ENCODE measurements at places on chromosomes 16 and 17.

- DNase-seq = no peak
These were observed 243.0 kb upstream of the MYOCD start for GRCh38 chr17:12422651-12423050.

- DNase-seq = no peak
These were observed 117.7 kb upstream of the CIBAR2 start for GRCh38 chr16:85229869-85230462.

- DNase-seq = no peak
These were observed 95.2 kb downstream of the C16orf78 start for GRCh38 chr16:49468611-49469310.

- DNase-seq = no peak
These were observed 126.9 kb downstream of the ZNF778 start for GRCh38 chr16:89344458-89344834.

- no peak for DNase-seq
These were observed 4.7 kb upstream of the GPRC5C start for GRCh38 chr17:74427048-74427762.

DNA sequence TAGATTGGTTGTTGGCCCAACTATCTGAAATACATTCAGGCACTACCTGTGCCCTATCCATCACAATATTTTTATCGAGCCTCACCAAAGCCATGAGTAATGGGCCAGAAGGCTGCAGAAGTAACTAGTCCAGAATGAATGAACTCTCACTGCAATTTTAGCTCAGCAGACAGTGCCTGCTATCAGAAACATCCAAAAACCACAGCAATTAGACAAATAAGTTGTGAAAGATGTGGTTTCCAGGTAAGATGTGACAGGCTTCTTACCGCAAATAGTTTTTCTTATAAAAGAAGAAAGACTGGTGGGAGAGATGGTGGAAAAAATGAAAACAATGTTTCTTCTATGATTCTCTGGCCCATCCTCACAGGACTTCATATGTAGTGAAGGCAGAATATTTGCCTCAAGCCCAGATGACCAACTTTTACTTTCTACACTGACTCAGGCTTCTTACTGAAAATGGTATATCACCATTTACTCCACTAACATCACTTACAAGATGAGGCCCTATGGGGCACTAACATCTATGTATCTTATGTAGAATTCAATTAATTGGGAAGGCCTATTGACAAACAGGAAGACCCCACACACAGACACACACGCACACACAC, 9.8 kb upstream of the RFFL start:
- DNase-seq = no peak

DNA sequence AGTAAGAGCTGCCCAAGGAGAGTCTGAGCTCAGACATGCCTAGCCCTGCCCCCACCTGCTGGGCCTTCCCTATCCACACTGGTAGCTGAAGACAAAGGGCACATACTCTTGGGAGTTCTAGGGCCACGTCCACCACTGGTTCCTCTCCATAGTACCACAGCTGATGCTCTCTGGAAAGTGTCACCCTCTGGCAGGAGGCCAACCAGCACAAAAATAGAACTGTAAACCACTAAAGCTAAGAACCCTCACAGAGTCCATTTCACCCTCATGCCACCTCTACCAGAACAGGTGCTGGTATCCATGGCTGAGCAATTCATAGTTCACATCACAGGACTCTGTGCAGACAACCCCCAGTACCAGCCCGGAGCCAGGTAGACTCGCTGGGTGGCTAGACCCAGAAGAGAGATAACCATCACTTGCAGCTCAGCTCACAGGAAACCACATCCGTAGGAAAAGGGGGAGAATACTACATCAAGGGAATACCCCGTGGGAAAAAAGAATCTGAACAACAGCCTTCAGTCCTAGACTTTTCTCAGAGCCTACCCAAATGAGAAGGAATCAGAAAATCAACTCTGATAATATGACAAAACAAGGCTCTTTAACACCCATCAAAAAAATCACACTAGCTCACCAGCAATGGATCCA, 115.3 kb downstream of the CEP112 start:
- DNase-seq = no peak

DNA sequence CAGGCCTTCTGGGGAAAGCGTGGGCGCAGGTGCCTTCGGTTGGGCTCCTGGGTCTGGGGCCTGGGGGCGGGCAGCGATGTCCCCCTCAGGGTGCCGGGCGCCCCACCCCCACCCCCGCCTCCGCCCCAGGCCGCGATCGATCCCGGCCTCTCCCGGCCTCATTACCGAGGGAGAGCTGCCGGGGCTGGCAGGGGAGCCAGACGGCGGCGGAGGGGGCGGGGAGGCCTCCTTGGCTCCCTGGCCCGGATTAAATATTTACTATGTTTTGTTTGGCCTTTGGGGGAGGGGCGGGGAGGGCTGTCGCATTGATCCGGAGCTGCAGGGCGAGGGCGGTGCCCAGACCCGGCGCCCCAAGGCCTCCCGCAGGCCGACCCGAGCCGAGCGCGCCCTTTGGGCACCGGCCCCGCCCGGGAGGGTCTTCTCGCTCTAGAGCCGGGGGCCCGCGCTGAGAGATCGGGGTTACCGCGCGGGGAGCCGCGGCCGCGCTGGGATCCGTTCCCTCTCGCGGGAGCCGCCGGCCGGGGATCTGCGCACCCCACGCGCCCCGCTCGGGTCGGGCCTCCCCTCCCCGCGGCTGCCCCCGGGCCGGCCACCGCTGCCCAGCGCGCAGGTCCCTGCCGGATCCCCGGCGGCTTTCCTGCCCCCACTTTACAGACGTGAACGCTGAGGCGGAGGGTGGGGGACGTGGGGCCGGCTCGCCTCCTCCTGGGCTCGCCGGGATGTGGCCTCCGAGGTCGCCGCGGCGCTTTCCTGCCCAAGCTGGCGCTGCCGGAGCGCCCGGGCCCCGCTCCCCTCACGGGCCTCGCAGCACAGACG, 27.0 kb downstream of the RTN4RL1 start:
- DNase-seq = no peak

- DNase-seq = no peak
These were observed 117.5 kb upstream of the CRHR1 start for GRCh38 chr17:45666641-45667040.

DNA sequence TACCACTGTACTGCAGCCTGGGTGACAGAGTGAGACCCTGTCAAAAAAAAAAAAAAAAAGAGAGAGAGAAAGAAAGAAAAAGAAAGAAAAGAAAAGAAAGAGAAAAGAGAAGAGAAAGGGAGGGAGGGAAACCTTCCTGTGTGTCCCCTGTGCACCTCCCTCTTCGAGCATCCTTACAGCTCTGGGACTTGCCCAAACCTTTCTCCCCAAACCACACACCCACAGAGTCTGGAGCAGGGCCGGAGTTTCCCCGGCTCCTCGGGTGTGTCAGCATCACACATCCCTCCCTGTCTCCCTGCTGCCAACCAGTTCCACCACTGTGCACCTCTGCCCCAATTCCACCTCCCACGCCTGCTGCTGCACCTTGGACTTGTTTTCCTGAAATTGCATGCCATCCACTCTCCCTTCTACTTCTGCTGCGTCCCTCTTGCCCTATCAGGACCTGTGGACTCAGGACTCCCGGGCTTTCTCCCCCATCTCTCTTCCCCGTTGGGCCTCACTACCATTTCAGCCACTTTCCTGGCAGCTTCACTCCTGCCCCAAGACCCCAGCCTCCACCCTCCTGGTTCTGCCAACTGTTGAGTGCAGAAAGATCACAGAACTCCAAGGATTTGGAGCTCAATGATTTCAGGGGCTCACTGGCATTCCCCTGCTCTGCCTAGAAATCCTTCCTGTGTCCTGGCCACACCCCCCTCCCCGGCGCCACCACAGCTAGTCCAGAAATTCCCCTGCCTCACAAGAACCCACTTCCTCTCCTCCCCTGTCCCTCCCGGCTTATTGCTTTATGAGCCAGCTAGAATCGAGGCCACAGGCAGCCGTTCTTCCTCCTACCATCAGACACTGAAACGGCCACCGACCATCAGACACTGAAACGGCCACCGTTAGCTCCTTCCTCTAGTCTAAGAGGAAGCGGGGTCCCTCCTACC, 3.7 kb upstream of the CDK3 start:
- DNase-seq = no peak

DNA sequence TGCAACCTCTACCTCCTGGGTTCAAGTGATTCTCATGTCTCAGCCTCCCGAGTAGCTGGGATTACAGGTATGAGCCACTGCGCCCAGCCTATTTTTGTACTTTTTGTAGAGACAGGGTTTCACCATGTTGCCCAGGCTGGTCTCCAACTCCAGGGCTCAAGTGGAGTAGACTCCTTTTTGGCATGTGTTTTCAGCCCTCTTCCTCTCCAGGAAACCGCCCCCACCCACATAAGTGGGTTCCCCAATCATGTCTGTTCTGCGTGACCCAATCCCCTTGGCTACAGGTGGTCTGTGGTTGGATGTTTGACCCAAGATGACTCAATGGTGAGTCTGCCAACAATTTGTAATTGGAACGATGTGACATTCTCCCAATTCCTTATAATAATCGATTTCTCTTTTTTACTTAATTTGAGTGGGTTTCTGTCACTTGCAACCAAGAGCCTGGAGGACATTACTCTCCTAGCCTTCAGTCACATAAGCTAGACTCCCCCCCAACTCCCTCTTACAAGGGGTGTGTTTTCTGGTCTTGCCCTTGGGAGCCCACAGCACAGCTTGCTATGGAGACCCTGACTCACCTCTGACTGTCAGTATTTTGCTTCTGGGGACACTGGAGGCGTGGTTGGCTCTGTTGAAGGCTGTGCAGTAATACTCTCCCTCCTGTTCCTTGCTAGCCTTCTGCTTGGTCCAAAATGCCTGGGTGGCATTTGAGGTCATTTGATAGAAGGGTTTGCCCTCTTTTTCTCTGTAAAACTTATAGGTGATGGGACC, 34.9 kb downstream of the PECAM1 start:
- DNase-seq = no peak

- DNase-seq = no peak
These were observed 23.2 kb downstream of the NLK start for GRCh38 chr17:28065706-28066105.

- DNase-seq = no peak
These were observed 7.6 kb downstream of the ALOX15B start for GRCh38 chr17:8046306-8046928.

GRCh38 chr16:84928679-84929420, 82.5 kb downstream of the ZDHHC7 start:
- DNase-seq = no peak

DNA sequence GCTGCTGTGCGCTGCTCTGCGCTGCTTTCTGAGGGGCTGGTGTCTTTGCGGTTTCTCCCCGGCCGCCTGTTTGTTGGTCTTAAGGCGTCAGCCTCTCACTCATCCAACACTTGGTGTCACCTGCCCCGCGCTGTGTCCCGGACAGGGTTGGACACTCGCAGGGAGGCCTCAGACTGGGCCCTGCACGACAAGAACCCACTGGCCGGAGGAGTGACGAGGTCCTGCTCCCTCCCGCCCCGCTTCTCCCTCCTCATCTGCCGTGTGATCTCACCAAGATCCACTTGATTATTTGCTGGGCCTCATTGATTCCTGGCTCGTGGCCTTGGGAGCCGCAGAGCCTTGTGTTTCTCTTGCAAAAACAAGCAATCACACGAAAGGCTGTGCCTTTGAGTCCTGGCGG, 56.6 kb downstream of the PRMT7 start:
- DNase-seq = no peak

- no peak for DNase-seq
These were observed 37.1 kb downstream of the AP1G1 start for GRCh38 chr16:71771571-71771970.

GRCh38 chr17:57092171-57092570, 7.1 kb downstream of the AKAP1 start:
- DNase-seq = no peak

DNA sequence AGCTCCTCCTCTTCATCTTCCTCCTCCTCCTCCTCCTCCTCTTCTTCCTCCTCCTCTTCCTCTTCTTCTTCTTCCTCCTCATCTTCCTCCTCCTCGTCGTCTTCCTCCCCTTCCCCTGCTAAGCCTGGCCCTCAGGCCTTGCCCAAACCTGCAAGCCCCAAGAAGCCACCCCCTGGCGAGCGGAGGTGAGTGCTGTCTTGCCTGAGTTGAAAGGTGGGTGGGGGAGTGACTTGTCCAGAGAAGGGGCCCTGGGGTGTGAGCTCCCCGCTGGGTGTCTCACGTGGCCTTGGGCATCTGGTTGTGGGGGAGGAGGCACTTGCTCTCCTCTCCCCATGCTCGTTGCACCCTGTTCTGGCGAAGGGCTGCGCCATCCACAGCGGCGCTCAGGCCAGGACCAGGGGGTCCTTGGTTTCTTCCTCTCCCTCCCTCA, 8.0 kb downstream of the ELOB start:
- no peak for DNase-seq

GRCh38 chr17:17154556-17154955, 51.6 kb downstream of the PLD6 start:
- DNase-seq = no peak

DNA sequence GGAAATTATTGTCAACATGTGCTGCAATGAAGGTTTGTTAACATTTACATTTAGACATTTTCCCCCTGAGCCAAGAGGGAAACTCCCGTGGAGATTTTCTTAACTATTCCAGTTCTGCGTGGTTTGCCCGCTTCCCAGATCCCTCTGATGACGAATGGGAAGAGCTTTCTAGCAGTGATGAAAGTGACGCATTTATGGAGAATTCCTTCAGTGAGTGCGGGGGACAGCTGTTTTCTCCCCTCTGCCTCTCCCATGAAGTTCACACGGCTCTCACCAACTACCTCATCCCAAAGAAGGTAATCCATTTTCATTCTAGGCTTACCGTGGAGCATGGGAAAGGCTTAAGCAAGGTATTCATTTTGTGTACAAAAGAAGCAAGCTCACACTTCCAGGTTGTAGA, 18.2 kb downstream of the HEATR3 start:
- no peak for DNase-seq

GRCh38 chr16:2518823-2519710, 1.1 kb upstream of the AMDHD2 start:
- DNase-seq = no peak
